ENCODE measurements at places on chromosomes 5 and 9.
A peak's percentile ranks its signal among the peaks of the same experiment; 100 is the strongest.

GRCh38 chr5:151700296-151700695, 13.6 kb upstream of the SPARC start:
- DNase-seq, result no peak

GRCh38 chr9:134208981-134209725, 44.8 kb upstream of the RNU6ATAC start:
- DNase-seq, result no peak

DNA sequence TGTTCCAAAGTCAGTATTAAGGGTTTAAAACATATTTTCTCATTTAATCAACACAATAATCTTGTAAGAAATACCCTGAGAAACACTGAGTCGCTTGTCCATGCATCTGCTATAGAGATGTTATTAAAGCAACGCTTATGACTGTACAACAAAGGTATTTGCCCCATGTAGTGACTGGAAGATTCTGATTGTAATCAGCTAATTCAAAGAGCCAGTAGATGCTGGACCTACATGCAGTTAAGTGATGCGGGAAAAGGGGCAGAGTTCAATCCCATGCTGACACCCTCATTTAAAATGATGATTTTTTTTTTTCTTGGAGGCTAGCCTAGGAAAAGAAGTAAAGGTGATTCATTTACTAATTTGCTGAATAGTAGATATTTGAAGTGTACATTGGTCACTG, 149.3 kb upstream of the MTAP start:
- DNase-seq, result no peak

GRCh38 chr5:67038817-67039603, 157.6 kb downstream of the CD180 start:
- DNase-seq, result no peak

DNA sequence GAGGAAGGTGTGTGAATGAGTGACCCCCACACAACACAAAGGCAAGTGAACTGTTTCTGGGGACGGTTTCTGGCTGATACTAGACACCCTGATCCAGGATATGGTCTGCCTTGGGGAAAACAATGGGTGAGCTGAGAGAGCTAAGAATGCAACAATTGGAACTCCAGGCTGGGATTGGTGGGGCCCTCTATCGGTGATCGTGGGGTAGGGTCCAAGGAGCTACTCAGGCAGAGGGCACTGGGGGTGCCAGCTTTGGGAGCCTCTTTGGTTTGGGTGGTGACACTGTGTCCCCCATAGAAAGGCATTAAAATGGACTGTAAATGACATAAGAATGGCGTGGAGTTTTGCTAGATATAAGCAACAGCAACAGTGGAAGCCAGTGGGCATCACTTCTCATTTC, 439.1 kb downstream of the DMAC1 start:
- DNase-seq, result no peak

DNA sequence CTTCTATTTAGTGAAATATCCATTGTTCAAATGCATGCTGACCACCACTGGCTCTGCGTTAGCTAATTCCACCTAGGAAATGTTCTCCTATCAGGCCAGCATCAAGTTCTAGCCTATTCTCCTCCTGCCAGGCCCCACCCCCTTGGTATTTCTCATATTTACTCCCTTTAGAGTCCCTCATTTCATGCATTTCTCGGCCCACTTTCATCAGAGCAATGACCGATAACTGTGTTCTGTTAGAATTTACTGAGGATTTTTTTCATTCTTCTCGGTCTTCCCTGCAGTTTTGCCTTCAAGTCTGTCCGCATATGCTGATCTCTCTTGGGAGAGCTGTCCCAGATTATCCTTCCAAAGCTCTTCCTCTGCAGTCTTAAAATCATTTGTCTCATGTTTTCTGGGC, 143.4 kb downstream of the GOLPH3 start:
- DNase-seq, result no peak

GRCh38 chr9:77949751-77950436, 81.7 kb downstream of the GNAQ start:
- DNase-seq, result no peak

DNA sequence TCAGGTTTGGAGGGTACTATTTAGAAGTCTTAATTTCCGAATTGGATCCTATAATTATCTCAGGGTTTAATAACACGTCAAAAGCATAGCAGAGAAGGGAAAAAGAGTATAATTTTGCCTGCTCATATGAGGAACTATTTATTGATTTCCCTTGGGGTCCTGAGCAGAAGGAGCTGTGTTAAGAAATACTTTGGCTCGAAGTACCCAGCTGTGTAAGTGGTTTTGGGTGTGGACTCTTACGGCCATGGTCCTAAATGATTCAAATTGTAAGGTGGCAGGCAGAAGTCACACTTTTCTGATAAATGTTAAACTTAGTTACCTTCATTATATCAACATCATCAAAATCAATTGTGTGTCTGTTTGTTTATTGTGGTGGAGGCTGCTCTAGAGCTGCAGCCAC, 190.4 kb downstream of the MTRR start:
- DNase-seq, result no peak

GRCh38 chr5:153835891-153836515, 202.7 kb downstream of the FAM114A2 start:
- no peak for DNase-seq

GRCh38 chr9:35736201-35736633, 3.8 kb downstream of the CREB3 start:
- peak; percentile 48 for DNase-seq

- no peak for DNase-seq
Measured at GRCh38 chr9:116020801-116021200, 132.8 kb upstream of the PAPPA start.

DNA sequence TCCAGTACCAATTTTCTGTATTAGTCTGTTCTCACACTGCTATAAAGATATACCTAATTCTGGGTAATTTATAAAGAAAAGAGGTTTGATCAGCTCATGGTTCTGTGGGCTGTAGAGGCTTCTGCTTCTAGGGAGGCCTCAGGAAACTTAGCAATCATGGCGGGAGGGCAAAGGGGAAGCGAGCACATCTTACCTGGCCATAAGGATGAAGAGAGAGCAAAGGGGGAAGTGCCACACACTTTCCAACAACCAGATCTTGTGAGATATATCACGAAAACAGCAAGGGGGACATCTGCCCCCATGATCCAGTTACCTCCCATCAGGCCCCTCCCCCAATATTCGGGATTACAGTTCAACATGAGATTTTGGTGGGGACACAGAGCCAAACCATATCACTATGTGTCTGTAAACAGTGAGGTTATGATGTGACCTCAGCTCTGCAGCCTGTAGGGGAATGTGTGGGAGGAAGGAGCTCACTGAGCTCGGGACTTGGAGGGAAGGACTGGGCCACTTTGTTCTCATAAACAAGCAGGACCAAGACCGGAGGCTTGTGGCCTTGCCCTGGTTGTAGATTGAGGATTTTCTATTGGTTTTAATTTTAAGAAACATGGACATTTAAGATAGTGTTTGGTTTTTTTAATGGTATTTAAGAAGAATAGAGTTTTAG, 85.2 kb downstream of the EHMT1 start:
- DNase-seq, result no peak

DNA sequence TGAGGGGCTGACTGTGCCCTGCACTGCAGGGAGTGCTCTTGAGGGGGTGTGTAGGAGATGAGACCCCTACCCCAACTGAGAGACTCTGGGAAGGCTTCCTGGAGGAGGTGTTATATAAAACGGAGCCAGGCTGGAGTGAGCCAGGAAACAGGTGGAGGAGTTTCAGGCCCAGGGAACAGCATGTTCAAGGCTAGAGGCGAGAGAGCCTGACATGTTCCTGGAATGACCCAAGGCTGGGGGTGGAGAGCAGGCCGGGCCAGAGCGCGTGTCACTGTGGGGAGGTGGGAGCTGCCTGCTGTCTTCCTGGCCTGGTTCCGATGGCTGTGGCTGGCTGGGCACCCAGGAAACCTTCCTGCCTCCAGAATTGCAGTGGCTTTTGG, 48.7 kb downstream of the RXRA start:
- no peak for DNase-seq

DNA sequence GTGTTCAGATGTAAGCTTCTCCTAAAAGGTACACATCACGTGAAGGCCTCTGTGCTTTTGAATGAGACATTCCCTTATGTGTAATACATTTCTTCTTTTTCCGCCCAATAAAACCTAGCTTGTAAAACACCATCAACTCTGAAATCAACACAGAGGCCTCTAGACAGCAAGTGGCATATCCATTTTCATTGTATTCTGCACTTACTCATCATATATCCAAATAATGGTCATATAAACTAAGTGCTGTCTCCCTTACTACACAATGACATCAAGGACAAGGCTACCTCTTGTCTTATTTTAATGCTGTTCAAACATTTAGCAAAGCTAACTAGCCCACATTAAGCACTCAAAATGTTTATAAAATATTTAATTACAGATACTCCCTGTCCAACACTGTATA, 108.5 kb downstream of the ELAVL2 start:
- no peak for DNase-seq

All from stimulated activated CD8-positive, alpha-beta memory T cell treated with anti-CD3 and anti-CD28 coated beads, Interleukin-15, amount 100 ng/mL, for 1 hour (primary cell).